ENCODE measurements at places on chromosomes 16 and 17.

GRCh38 chr17:42969001-42969581 lies 4.8 kb upstream of the AARSD1 start:
- DNase-seq, result peak; percentile 19

DNA sequence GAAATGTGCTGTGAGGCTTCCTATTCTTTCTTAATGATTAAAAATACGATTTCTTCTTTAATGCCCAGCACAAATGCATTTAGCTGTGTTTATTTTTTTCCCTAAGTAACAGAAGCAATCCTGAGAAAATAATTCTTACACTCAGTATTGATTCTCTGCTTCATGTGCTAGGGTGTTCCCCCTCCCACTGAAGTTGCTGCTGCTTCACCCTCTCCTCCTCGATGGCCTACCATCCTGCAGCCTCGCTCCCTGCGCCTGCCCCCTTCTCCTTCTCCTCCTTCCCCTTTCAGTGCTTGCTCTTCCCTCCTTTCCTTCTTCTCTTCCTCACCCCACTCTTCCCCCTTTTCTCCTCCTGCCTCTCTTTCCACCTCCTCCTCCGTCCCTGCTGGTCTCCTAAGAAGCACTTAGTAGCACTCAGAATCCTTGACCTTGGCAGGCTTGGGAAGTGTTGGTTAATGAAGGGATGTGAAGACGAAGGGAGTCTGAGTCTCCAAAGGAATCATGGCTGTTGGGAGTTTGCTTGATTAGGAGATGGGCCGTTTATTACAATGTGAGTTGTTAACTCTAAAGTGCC lies 119.7 kb downstream of the RPTOR start:
- no peak for DNase-seq

DNA sequence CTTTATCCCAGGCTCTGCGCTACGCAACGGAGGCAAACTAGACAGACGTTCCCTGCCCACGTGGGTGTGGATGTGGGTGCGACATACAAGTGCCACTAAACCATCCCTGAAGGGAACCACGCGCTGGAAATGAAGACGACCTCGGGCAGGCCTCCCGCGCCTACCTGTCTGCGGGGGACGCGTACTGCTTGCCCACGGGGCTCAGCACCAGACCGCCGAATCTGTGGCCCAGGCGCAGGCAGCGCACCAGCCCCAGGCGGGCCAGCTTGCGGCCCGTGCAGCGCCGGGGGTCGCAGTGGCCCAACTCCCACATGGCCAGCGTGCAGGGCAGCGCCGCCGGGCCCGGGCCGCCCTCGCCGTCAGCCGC lies 480 bp downstream of the TSR3 start:
- DNase-seq, result no peak

DNA sequence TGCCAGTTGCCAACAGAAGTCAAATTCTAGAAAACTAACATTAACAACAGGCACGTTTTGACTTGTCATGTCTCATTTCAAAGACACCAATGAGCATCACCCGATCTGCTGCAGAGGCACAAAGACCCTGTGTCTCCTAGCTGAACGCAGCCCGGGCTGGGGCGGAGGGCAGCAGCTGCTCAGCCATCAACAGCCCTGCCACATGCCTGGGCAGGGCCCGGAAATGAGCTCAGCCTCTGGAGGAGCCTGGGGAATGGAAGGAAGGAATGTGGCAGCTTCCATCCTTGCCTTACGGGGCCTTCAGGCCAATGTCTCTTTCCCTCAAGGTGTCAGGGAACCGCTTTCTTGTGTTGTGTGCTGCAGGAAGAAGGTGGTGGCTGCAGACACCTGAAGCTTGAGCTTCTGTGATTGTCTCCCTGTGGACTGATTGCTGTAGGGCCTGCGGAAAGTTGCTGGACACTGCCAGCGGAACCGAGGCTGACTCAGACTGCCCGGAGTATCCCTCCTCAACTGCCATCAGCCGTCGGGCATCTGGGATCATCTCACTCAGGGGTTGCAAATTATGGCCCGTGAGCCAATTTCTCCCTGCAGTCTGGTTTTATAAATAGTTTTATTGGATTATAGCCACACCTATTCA lies 7.3 kb downstream of the CDH13 start:
- DNase-seq, result no peak

- no peak for DNase-seq
Measured at GRCh38 chr16:88809068-88809675, 2.6 kb downstream of the APRT start.
